Islet precursor cell (in vitro differentiated cells): ENCODE measurements at places on chromosomes 3 and 15.

GRCh38 chr3:182292591-182292990, 500.7 kb upstream of the ATP11B start:
- no peak for DNase-seq

DNA sequence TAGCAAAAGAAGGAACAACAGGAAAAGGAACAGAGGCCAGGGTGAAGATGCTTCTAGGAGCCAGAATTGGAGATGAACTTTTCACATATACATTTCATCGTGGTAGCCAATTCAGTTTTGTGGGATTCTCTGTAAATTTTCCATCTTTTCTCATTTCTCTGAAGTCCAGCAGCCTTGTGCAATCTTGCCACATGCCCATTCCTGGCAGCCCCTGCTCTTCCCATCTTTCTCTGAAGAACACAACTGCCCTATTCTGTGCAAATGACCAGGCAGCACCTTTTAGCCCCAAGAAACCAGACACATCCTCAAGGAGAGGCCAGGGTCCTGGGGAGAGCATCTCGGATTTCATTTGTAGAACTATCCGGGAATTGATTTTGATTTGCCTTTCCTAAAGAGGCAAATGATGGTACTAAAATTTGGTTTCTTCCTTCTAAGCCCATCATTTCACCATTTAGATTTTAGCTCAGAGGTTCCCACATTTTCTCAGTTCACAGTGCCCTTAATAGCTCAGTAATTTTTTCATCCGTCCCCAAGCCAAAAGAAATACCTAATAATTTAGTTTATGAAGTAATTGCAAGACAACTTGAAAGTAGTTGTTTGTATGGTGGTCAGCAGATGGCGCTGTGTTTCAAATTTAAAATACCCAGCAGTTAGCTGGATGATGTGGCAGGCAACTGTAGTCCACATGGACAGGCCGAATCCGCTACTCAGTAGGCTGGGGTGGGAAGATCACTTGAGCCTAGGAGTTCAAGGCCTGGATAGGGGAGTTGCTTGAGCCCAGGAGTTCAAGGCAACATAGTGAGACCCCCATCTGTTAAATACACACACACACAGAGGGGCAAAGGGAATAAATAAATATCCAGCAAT, 61.3 kb upstream of the ACKR4 start:
- peak; percentile 74 for DNase-seq

DNA sequence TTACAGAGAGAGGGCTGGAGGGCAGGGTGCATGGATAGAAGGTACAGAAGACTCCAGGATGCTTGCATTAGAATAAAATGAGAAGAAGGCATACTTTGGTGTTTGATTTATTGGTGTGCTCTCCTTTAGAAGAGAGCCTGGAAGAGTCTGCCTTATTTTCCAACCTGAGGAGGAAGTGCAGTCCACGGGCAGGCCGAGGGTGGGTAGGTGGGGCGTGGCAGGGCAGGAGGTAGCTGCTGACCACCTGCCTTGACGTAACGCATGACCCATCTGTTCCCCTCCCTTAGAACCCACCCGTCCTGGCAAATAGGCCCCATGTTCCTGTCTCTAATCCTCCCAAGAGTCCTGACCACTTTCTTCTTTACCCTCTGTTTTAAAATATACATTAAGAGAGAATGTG, 222.3 kb upstream of the LYSMD4 start:
- peak; percentile 27 for DNase-seq

DNA sequence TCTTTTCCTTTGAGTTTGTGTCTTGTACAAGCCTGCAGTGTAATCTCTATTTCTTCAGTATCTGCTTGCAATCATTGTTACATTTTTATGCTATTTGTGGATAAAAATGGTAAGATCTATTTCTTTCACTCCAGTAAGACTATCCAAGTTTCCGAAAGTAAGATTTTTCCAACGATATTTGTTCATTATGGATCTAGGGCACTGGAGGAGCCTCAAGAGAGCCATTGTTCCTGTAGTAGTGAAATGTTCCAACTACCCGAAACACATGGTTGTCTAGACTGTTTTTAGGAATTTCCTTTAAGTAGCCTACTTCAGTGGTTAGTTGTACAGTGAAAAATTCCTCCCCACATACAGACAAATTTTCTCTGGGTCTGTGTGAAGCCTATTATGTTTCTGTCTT, 597.4 kb downstream of the RSL24D1 start:
- no peak for DNase-seq

DNA sequence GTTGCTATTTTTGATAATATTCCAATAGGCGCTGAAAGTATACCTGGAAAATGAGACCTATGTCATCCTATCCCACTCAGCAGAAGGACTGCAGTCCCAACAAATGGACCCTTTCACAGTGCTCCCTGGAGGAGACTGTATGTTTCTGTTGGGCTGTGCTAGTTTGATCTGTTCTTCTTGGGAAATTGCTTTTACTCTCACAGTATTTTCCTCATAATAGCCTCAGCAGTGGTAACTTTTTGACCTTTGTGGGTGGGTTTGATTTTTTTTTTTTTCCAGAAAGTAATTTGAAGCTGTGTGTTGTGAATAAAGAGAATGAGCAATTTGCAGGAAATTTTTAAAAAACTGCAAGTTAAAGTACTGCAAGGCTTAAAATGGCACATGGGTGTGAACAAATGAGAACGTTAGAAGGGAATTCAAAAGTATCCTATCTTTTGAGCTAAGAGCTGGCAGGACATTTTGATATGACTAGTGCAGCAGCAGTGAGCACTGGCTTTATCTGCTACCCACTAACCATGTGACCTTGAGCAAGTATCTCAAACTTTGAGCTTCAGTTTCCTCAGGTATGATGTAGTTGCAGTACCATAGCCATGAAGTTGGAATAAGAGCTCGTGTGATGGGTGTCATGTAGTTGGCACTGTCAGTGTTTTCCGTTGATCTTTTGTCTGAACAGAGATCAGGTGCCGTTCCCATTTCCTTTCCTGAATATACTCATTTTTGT, 118.4 kb downstream of the ATG7 start:
- DNase-seq, result no peak

- DNase-seq, result peak; percentile 29
These were observed 30.6 kb downstream of the CMTM7 start for GRCh38 chr3:32421991-32422859.

GRCh38 chr3:188124184-188124583, 29.8 kb upstream of the LPP start:
- DNase-seq, result no peak

DNA sequence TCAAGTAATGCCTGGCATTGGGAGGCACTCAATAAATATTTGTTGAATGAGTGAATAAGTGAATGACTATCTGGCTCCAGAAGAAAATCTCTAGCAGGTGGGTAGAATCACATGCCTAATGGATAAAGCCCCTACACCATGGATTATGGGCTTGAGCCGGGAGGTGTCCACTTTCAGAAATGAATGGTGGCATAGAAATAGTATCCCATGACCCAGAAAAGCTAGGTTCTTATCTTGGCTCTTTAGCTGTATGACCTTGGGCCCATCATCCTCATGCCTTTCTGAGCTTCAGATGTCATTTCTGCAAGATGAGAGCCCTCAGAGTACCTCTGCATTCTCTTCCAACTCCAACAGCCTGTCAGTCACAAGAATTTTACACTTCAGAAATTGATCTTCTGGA, 37.3 kb upstream of the TNIK start:
- no peak for DNase-seq

- no peak for DNase-seq
These were observed 1030.0 kb downstream of the TBL1XR1 start for GRCh38 chr3:176167272-176167671.

DNA sequence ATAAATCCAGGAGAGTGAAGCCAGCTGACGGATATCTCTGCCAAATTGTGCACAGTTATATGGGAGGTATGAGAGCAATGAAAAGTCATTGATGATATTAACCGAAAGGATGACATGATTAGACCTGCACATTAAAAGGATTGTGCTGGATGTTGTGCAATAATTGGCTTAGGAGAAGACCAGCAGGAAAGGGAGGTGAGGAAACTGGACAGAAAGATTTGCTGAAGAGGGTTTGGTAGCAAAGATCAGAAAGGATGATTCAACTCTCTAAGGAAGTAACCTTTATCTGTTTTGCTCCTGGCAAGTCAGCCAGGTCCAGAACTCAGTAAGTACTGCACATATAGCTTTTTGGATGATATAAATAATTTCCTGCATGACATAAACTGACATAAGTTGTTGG, 704.7 kb downstream of the GRM7 start:
- DNase-seq, result no peak

DNA sequence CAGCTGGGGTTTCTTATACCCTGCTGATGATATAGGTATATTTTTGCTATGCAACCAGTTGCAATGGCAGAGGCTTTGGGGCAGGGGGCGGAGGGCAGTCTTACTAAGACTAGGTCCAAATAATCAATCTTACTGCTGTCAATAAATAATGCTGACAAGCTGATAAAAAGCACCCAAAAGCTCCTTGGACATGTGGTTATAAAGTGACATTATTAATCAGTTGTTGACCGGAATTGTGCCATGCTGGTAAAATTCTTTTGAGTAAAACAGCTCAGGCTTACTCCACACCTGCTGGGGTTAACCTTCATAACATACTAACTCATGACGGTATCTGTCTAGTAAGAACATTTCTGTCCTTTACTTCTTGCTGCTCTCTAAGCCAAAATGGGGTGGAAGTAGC, 101.9 kb downstream of the CHST2 start:
- no peak for DNase-seq

GRCh38 chr15:80462836-80463512, 58.8 kb downstream of the ARNT2 start:
- DNase-seq, result no peak

GRCh38 chr3:52283306-52283705, 4.3 kb upstream of the GLYCTK start:
- DNase-seq, result no peak

- DNase-seq, result no peak
These were observed 42.3 kb upstream of the USP3 start for GRCh38 chr15:63462088-63462487.

DNA sequence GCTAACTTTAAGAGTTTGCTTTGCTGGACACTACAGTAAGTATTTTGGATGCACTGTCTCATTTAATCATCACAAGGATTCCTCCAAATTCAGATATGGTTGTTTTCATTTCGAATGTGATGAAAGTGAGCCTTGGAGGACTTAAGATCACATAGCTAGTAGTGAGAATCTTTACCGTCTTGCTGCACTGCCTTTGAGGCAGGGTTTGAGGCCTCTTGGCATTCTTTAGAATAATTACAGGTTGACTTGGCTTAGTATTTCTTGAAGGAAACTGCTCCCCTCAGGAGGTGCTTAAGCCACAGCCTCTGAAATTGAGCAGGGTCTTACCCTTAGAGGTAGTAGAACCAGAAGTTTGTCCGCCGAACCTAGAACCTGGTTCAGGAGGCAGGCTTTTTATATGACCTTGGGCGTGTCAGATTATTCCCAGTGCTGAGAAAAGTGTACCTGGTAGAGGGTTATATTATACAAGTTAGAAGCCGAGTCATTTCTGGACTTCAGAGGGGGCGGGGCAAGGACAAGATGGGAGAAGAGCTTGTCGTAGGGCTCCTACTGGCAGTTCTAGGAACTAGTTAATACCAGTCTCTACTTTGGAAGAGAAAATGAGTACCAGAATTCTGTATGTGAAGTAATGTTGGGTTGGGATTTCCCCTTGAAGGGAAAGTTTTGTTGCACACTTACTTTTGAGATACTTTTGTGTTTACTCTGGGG, 1.1 kb downstream of the TFG start:
- peak; percentile 79 for DNase-seq

GRCh38 chr3:184361932-184362667, 590 bp downstream of the POLR2H start:
- peak; percentile 77 for DNase-seq

GRCh38 chr15:55434989-55435825, 26.9 kb downstream of the PIERCE2 start:
- DNase-seq, result no peak

GRCh38 chr3:187684880-187685279, 14.7 kb upstream of the SST start:
- DNase-seq, result no peak

- no peak for DNase-seq
These were observed 79.8 kb upstream of the IGF1R start for GRCh38 chr15:98568382-98569017.

DNA sequence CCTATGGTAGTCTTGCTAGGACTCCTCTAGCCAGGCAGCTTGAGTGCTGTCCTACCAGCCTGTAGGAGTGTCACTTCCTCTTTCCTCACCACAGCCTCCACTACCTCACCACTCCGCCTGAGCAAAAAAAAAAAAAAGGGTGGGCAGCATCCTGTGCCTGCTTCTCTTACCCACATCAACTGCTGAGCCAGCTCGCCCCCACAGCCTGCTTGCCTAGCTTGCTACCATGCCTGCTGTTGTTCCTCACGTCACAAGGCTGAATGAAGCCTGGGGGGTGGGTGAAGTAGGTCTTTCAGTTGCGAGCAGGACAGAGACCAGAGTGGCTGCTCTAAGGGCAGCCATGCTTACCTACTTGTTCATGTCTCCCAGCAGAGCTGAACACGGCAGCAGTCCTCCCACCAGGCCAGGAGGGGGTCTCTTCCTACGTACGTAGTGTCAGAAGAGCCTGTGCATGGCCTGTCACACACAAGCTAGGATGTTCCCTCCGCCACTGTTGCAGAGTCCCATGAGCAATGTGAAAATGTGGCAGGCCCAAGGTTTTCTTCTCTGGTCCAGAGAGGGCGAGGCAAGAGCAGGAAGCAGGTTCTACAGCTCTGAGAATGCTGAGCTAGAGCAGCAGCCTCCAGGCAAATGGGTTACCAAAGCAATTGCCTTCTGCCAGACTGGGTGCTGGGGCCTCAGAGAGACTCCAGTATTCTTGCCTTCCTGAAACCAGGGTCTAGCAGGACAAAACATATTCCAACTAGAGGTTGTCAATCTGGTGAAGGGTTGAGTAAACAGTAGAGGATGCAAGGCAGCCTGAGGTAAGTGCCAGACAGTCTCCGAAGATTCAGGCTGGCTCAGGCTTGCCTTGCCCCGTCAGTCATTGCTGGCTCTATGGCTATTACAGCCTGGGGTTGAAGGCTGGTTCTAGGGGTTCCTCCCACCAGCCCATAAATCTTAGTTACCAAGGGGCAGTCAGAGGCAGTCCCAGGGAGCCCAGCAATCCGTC, 8.1 kb downstream of the PPM1M start:
- DNase-seq, result no peak

DNA sequence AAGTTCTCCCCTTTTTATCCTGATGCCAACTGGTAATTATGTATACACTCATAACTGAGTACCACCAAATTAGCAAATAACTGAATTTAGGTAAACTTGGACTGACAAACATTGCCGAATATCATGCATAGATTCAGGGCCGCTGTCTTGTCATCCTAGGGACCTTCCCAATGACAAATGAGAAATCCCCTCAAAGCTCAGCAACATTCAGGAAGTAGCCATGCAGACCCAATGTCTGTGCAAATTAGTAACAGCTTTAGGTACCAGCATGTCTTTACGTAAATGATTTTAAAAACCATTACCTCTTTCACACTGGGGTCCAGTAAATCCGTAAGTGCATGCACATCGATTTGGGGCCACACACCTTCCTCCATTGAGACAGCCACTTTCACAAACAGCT, 49.5 kb downstream of the FBN1 start:
- no peak for DNase-seq

DNA sequence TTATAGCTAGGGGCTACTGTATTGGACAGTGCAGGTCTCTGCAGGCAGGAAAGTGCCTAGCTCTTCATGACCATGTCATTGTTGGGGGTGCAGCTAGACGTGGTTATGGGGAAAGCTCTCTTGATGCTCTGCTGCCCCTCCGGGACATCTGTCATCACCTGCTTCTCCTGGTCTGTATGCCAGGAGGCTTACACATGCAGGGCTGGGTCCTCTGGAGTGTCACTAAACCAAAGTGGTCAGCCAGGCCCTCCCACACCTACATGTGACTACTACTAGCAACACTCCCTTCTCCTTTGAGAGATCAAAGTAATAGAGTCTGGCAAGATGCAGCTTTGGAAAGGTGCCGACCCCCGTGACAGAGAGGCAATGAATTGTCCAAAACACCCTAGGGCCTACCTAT, 98.5 kb downstream of the SST start:
- DNase-seq, result no peak

GRCh38 chr3:85427467-85427866, 468.7 kb downstream of the CADM2 start:
- no peak for DNase-seq
